ENCODE measurements at places on chromosomes 4 and X.
A peak's percentile ranks its signal among the peaks of the same experiment; 100 is the strongest.

- DNase-seq = no peak
- no peaks in the 10 kb centered on the region for H3K36me3 ChIP-seq
- no peak within 1 kb of the TSS for H3K4me3 ChIP-seq
- peak within 1 kb of the TSS; percentile 58 for H3K27ac ChIP-seq
Measured at GRCh38 chrX:100643956-100644860, at the start of gene SRPX2. Gene SRPX2 (plus strand): TSS chrX:100644199. CDS start chrX:100646323, 2,124 bp downstream.

DNA sequence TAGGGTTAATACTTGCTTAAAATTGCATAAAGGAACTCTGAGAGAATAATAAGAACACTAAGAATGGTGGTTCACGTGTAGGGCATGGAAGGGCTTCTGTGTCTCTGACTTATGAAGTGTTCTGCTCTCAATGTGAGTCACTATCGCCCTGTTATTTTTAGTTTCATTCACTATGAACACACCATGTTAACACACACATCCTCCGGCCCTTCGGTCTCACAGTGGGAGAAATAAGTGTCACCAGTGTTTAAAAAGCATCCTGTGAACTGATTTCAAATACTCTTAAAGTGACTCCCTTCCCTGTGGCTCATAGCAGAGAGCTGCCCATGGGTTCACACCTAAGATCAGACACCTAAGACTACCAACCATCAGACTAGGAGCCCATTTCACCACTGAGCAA is 33.8 kb upstream of the FGFBP2 start:
- H3K27ac ChIP-seq = no peak overlapping the region
- no peaks in the 10 kb centered on the region for H3K4me1 ChIP-seq
- H3K36me3 ChIP-seq = no peaks in the 10 kb centered on the region
- no peak for DNase-seq

- peaks cover 8% of the 10 kb centered on the region for H3K27me3 ChIP-seq
- no peak overlapping the region for H3K4me3 ChIP-seq
- H3K4me1 ChIP-seq = no peaks in the 10 kb centered on the region
- H3K36me3 ChIP-seq = no peaks in the 10 kb centered on the region
- no peak for DNase-seq
Measured at GRCh38 chr4:98176531-98176930, 33.3 kb upstream of the STPG2 start.

DNA sequence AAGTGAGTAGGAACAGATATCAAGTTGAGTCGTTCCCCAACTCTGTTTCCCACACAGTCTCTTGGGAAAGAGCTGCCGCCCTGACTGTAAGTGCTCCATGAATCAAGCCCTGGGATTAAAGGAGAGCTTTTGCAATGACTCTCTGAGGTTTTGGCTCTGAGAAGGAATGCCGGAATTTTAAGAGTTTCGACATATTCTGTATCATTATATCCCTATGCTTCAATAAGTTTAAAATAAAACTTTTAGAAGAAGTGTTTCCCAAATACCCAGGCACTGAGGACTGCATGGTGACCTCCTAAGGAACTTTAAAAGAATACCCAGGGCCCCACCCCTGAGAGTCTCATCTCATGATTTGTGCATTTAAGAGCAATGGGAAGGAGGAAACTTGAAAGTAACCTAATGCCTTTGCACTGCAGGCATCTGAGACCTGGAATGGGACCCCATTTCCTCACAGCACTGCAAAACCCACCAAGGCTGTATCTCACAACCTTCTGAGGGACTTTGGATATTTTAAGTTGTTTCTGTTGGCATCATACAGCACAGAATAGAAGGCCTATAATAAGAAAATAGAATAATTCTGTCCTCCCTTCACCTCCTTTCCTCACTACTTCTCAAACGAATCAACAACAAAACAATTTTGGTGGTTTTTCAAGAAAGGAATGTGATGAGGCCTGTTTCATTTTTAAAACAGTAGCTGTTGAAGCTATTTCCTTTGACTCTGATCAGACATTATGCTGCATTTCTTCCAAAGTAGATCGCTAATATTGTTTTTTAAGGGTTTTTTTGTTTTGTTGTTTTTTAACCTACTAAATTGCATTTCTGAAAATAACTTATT is 121.2 kb downstream of the GASK1B start:
- no peak overlapping the region for H3K27ac ChIP-seq
- no peaks in the 10 kb centered on the region for H3K4me1 ChIP-seq
- no peaks in the 10 kb centered on the region for H3K36me3 ChIP-seq
- no peak for DNase-seq
- H3K27me3 ChIP-seq = no peaks in the 10 kb centered on the region
- no peak overlapping the region for H3K4me3 ChIP-seq

GRCh38 chr4:48025005-48025404 is 8.4 kb downstream of the NIPAL1 start:
- H3K4me1 ChIP-seq = peaks cover 8% of the 10 kb centered on the region
- no peak for DNase-seq
- H3K27ac ChIP-seq = no peak overlapping the region
- H3K36me3 ChIP-seq = no peaks in the 10 kb centered on the region
- H3K27me3 ChIP-seq = peaks cover 11% of the 10 kb centered on the region

DNA sequence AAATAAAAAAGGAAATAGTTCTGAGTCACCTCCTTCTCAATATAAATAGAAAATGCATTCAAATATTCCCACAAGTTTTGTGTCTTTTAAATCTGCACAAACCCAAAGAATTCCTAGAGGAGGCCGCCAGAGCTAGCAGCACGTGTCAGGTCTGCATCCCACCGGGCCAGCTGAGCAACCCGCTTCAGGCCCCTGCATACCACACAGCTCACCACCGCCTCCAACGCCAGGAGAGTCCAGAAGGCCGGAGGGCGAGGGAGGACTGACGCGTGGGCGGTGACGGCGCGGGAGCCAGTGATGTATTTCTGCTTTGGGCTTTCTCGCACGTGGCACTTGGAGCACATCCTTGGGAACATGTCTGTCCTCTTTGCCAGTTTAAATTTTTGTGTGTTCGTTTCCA is 61.9 kb upstream of the CLDN34 start:
- peaks cover 13% of the 10 kb centered on the region for H3K27me3 ChIP-seq
- no peak for DNase-seq
- H3K36me3 ChIP-seq = no peaks in the 10 kb centered on the region
- H3K4me3 ChIP-seq = no peak overlapping the region
- H3K27ac ChIP-seq = no peak overlapping the region
- H3K4me1 ChIP-seq = no peaks in the 10 kb centered on the region

DNA sequence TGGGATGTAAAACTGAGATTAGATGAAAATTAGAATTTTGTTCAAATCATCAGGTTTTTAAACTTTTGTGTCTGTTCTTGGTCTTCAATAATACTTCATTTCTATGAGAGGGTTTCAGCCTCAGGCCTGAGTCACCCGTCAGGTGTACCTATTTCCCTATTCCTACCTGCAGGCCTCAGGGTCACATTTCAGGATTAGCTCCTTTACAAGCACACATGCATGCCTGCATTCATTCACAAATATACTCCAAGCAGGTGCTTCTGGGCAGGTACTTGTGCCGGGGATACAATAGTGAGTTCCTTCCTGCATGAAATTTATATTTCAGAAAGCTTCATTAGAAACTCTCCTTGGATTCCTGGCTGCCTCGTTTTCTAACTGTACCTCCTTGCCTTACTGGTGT is 114.9 kb downstream of the SHISA3 start:
- no peak for DNase-seq
- H3K4me3 ChIP-seq = no peak overlapping the region
- H3K27ac ChIP-seq = no peak overlapping the region
- no peaks in the 10 kb centered on the region for H3K27me3 ChIP-seq
- no peaks in the 10 kb centered on the region for H3K36me3 ChIP-seq

GRCh38 chr4:77728420-77728819 is 90.7 kb downstream of the CNOT6L start:
- no peak overlapping the region for H3K4me3 ChIP-seq
- peaks cover 26% of the 10 kb centered on the region for H3K4me1 ChIP-seq
- H3K36me3 ChIP-seq = peaks cover 69% of the 10 kb centered on the region
- H3K27ac ChIP-seq = peak overlapping the region; percentile 54
- H3K27me3 ChIP-seq = no peaks in the 10 kb centered on the region

DNA sequence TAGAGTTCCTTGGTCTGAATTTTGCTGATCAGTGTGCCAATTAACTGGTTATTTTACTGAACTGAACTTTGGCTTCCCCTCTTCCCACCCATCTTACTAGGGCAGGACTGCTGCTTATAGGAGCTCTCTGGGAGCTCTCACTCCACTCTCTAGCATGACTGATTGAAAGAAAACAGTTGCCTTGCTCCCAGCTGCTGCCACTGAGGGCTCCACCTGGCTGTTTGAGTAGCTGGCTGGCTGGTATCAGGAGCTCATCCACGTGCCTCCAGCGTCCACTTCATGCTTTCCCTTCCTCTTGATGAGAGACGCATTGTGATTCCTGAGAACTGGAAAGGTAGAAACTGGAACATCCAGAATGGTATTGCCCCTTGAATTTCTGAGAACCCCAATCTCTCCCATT is 73.0 kb upstream of the KLHL13 start:
- no peak for DNase-seq
- H3K27ac ChIP-seq = no peak overlapping the region
- H3K36me3 ChIP-seq = no peaks in the 10 kb centered on the region
- H3K4me3 ChIP-seq = no peak overlapping the region

DNA sequence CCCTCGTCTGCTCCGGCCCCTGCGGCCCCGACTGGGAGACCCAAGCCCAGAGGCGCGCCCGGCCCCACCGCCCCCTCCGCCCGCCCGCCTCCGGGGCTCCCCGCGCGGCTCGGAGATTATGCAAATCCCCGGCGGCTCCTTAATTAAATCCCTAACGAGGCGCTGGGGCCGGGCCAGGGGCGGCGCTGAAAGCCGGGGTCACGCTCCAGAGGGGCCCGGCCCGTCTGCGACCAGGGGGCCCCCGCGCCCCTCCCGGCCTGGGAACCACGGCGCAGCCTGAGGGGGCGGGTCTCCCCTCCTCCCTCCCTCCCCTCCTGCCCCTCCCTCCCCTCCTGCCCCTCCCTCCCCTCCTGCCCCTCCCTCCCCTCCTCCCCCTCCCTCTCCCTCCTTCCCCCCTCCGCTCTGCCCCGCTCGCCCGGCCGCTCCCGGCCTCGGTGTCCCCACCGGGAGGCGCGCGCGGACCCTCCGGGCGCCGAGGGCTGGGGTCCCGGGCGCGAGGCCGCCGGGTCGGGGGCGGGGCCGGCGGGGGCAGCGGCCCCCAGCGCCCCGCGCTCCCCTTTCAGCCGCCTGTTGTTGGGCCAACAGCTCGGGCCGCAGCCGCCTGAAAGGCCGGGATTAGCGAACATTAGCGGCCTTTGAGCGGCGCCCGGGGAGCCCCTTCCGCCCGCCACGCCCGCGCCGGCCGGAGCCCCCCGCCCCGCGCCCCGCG is 25.9 kb upstream of the FGFR3 start:
- H3K4me3 ChIP-seq = no peak overlapping the region
- peaks cover 82% of the 10 kb centered on the region for H3K27me3 ChIP-seq
- DNase-seq = peak; percentile 33

DNA sequence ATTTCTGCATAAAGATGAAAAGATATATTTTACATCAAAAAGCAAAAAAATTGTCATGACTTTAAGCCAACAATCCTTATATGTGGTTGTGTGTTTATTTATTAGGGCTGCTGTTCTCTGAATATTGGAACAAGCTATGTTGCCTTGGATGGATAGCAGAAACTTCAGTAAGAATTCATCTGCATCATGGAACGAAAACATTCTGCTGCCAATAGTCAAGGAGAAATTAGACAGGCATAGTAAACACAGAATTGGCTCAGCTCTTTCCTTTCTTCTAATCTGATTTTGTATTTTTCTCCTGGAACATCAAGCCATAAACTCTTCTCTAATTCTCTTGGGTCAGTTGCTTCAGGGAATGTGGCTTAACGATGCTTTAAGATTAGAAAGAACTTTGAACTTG is 1257.0 kb downstream of the NLGN4X start:
- H3K4me1 ChIP-seq = no peaks in the 10 kb centered on the region
- DNase-seq = no peak
- no peak overlapping the region for H3K4me3 ChIP-seq
- no peaks in the 10 kb centered on the region for H3K27me3 ChIP-seq

- H3K27ac ChIP-seq = no peak overlapping the region
- H3K4me1 ChIP-seq = no peaks in the 10 kb centered on the region
- no peak overlapping the region for H3K4me3 ChIP-seq
Measured at GRCh38 chr4:161252520-161253141, 911.2 kb downstream of the FSTL5 start.

DNA sequence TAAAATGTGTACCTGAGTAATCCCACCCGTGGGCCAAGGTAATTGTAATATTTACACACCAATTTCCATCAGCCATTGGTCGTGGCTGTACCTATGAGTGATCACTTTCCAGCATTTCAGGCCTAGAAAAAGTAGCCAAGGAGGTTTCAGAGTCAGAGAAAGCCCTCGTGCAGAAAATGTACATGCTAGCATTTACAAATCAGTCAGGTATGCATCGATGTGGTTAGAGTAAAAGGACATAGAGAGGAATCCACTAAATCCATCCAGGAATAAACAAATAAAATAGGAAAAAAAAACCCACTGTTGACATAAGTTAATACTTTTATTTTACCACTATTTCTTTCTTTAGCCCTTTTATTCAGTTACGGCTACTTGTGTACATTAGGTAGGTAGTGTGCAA is 256.8 kb downstream of the TRIML1 start:
- H3K27me3 ChIP-seq = no peaks in the 10 kb centered on the region
- no peak overlapping the region for H3K4me3 ChIP-seq
- no peaks in the 10 kb centered on the region for H3K36me3 ChIP-seq
- H3K4me1 ChIP-seq = no peaks in the 10 kb centered on the region

DNA sequence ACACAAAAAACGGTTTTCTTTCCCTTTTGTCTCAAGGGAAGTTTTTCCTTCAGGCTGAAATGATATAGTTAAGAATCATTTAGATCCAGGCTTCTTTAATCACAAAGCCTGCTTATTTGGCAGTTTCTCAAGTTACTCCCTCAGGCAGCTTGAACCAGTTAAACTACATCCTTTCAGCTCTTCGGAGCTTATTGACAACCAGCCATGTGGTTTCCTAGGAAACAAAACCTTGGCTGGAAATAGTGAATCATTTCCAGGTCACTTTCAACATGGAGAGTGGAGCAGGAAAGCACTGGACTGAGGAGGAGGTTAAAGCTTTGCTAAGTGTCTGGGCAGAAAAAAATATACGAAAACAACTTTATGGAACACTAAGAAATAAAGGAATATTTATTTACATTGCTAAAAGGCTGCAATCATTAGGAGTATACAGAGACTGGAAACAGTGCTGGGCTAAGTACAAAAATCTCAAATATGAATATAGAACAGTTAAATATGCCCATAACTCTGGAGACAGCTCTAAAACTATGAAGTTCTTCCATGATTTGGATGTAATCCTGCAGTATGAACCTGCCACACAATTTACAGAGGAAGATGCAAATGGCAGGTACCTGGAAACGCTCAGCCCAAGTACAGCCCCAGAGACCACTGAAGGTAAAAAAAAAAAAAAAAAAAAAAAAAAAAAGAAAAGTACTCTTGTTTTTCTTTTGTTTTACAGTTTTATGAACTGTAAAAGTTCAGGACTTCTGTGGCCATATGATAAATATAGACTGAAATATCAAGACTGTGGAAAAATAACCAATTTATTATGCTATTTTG is 23.2 kb upstream of the AASDH start:
- H3K27ac ChIP-seq = no peak overlapping the region
- H3K36me3 ChIP-seq = peaks cover 10% of the 10 kb centered on the region
- H3K4me1 ChIP-seq = peaks cover 8% of the 10 kb centered on the region
- no peak for DNase-seq
- H3K4me3 ChIP-seq = no peak overlapping the region
- no peaks in the 10 kb centered on the region for H3K27me3 ChIP-seq
